Coronary artery (tissue), 2 donors: ENCODE measurements at places on chromosomes 16 and 17.

DNA sequence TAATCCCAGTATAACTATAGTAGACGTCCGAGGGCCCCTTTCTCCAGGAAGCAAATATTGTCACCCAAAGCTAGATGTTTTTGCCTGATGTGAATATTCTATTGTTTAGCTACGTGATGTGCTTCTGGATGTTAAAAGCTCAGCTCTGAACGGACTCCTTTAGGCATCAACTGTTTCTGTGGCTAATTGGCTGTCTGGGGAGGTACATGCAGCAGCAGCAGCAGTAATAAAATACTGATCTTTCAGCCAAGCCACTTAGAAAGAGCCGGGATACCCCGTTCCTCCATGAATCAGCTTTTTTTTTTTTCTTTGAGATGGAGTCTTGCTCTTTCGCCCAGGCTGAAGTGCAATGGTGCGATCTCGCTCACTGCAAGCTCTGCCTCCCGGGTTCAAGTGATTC is 43.0 kb downstream of the TRARG1 start:
- no peak for DNase-seq

GRCh38 chr17:28394337-28395116 is 11.5 kb downstream of the SLC46A1 start:
- DNase-seq = no peak

DNA sequence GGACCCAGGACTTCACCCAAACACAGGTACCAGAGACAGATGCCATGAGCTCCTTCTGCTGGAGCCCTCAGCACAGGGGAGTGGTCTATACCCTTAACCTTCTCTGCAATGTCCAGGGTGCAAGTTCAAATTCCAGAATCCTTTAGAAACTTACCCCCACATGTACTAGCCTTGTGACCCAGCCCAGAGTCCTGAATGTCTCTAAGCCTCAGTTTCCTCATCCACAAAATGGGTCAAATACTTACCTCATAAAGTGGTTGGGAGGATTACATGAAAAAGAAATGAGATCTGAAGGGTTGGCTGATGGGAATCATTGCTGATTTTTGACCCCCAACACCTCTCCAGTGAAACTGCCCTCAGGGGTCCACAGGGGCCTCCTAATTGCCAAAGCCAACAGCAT is 21.7 kb downstream of the COTL1 start:
- no peak for DNase-seq

DNA sequence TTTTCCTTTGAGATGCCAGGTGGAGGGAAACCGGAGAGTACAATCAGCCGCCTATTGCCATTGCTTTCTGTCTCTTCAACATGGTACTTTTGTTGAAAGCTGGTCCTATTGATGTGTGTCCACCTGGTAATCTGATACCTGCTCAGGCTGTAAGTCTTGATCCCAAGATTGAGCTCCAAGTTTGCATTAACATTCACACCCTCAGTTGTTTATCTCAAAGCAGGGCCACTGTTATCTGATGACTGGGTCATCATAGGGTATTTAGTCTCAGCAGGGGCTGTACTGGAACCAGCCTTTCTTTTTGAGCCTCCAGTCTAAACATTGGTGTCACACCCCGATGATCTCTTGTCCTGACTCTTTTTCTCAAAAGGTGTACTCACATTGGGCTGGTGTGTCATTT is 370.3 kb upstream of the TOM1L1 start:
- DNase-seq = no peak

GRCh38 chr17:57708410-57708809 is 36.7 kb downstream of the CCDC182 start:
- DNase-seq = no peak

GRCh38 chr16:89599451-89599858 is 14.0 kb upstream of the DPEP1 start:
- DNase-seq = no peak

- no peak for DNase-seq
These were observed 128.5 kb downstream of the SPACA3 start for GRCh38 chr17:33120103-33120502.

DNA sequence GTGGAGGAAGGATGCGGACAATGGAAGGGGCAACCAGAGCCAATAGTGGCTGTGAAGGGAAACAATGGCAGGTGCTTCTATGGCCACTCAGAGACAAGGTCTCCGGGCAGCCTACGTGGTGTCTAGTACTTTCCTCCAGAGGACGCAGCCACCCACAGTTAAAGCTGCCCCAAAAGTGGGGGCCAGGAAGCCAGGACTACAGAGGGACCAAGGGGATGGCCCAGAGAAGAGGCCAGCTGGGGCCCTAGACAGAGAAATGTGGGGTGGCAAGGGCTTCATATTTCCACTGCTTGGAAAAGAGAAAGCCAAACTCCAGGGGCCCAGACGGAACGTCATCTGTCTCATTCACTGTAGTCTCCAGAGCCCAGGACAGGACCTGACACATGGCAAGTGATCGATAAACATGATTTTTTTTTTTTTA is 837 bp upstream of the PER1 start:
- peak; percentile 80 for DNase-seq
